Left ventricle myocardium inferior (tissue), 1 donor: ENCODE measurements at places on chromosomes 7 and 10. TPM values are rescaled to one million over a fixed set of nuclear protein-coding genes. Genes with fewer than 3 reads are reported as not detected.

CNPY1 gene
- not detected for total RNA-seq

DNA sequence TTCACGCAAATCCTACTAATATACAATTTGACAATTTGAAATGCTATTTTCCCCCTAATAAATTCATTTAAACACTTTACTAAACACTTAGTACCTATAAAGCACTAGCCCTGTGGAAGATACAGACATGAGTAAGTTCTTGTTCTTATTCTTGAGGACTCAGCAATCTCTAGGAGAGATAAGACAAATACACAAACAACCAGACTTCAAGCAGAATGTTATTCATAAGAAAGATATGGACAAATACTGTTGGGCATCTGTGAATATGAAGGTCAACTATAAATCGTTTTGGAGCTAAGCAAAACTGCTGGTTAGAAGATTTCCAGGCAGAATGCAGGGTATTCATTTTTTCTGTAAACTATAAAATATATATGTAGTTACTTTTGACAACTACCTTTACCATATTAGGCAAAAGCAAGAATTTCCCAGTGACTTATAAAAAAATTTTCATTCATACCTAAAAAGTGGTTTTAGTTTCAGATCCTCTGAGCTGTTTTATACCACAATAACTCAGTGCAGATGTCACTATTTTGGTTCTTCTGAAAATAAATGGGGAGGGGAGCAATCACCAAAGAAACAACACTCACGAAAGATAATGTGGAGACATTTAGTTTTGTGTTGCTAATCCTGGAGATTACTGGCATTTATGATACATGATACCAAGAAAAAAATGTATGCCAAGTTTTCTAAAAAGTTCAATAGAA is 3.8 kb downstream of the VPS41 start:
- no peaks in the 10 kb centered on the region for H3K27me3 ChIP-seq
- no peak for DNase-seq
- no peak overlapping the region for H3K4me3 ChIP-seq

DNA sequence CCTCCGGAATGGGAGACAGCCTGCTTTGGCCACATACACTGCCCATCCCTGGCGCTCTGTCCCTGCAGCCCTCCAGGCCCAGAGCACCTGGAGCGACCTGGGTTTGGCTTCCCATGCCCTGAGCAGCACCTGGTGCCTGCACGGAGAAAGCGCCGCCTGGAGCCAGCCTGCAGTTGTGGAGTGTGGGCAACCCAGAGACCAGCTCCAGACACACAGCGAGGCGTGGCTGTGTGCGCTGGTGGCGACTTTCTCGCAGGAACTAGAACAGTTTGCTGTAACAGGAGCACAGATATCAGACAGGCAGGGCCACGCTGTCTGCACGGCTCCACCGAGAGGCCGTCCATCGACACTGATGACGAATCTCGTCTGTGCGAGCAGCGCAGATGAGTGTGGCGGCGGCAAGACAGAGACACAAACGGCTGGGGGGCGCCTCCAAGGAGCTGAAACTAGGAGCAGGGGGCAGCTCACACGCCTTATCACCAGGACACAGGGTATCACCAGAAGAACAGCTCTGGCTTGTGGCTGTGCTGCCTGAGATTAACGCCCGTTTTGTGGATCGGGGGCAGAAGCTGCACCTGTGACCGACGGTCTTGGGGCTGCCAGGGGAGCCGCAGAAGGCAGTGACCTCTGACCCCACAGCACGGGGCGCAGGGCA is 275.3 kb downstream of the DNAJB6 start:
- H3K27me3 ChIP-seq: peaks cover 75% of the 10 kb centered on the region
- DNase-seq: no peak
- no peak overlapping the region for H3K27ac ChIP-seq
- H3K4me3 ChIP-seq: peak overlapping the region; percentile 69

GRCh38 chr7:137978464-137979237 is 23.2 kb downstream of the CREB3L2 start:
- no peaks in the 10 kb centered on the region for H3K36me3 ChIP-seq
- H3K27ac ChIP-seq: peak overlapping the region; percentile 86
- H3K27me3 ChIP-seq: no peaks in the 10 kb centered on the region
- H3K4me1 ChIP-seq: peaks cover 89% of the 10 kb centered on the region
- H3K4me3 ChIP-seq: no peak overlapping the region
- DNase-seq: peak; percentile 52

GRCh38 chr7:105721571-105722104 is 140.3 kb upstream of the EFCAB10 start:
- H3K27me3 ChIP-seq: no peaks in the 10 kb centered on the region
- DNase-seq: no peak
- no peak overlapping the region for H3K27ac ChIP-seq
- no peaks in the 10 kb centered on the region for H3K36me3 ChIP-seq

TUBB8 gene
- not detected for total RNA-seq

FOXI2 gene
- 0.08 TPM for total RNA-seq

KIF11 gene
- 0.96 TPM for total RNA-seq

DNA sequence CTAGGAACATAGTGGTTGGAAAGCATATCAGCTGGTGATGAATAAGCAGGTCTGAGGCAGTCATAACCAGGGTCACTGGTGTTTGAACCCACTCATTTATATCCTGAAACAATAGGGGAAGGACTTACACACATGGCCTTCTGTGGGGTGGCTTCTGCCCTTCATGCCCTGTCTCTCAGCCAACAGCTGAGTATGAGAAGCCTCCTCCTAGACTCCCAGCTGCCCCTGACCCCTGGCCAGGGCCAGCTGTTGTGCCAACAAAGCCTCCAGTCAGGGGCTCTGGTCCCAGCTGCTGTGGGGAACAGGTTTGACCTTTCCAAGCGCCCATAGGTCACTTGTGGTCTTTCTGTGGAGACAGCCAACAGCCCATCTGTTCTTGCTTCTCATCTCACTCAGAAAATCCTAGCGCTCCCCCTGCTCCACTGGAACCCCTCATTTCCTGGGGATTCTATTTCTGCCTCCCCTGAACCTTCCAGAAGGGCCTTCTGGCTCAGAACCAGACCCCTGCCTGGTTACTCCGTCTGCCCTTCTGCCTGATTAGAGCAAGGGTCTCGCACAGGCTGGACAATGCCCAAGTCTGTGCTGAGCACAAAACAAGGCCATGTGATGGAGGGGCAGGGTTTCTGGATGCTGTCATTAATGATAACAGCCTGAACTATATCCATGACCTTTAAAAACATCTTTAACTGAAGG is 9.7 kb upstream of the PURB start:
- no peaks in the 10 kb centered on the region for H3K4me1 ChIP-seq
- no peak overlapping the region for H3K27ac ChIP-seq
- no peaks in the 10 kb centered on the region for H3K36me3 ChIP-seq
- no peak overlapping the region for H3K4me3 ChIP-seq

LOXL4 gene
- 1.4 TPM for total RNA-seq

DNA sequence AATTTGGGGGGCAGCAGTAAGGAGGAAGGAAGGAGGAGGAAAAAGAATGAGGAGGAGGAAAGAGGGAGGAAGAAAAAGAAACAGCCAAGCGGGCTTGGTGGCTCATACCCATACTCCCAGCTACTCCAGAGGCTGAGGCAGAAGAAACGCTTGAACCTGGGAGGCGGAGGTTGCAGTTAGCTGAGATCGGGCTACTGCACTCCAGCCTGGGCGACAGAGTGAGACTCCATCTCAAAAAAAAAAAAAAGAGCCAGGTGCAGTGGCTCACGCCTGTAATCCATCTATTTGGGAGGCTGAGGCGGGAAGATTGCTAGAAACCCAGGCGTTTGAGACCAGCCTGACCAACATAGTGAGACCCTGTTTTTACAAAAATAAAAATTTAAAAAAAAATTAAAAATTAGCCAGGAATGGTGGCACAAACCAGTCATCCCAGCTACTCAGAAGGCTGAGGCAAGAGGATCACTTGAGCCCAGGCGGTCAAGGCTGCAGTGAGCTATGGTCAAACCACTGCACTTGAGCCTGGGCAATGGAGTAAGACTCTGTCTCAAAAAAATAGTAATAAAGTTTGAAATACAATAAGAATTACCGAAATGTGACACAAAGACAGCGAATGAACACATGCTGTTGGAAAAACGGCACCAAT is 14.1 kb upstream of the CRCP start:
- H3K27me3 ChIP-seq: no peaks in the 10 kb centered on the region
- H3K4me3 ChIP-seq: peak overlapping the region; percentile 60
- H3K4me1 ChIP-seq: peaks cover 10% of the 10 kb centered on the region
- no peaks in the 10 kb centered on the region for H3K36me3 ChIP-seq
- peak overlapping the region; percentile 79 for H3K27ac ChIP-seq
- no peak for DNase-seq

GRCh38 chr10:77024461-77024860 is 613.1 kb downstream of the KCNMA1 start:
- DNase-seq: no peak
- H3K27me3 ChIP-seq: peaks cover 47% of the 10 kb centered on the region
- H3K36me3 ChIP-seq: no peaks in the 10 kb centered on the region
- no peaks in the 10 kb centered on the region for H3K4me1 ChIP-seq
- H3K27ac ChIP-seq: no peak overlapping the region
- no peak overlapping the region for H3K4me3 ChIP-seq

DNA sequence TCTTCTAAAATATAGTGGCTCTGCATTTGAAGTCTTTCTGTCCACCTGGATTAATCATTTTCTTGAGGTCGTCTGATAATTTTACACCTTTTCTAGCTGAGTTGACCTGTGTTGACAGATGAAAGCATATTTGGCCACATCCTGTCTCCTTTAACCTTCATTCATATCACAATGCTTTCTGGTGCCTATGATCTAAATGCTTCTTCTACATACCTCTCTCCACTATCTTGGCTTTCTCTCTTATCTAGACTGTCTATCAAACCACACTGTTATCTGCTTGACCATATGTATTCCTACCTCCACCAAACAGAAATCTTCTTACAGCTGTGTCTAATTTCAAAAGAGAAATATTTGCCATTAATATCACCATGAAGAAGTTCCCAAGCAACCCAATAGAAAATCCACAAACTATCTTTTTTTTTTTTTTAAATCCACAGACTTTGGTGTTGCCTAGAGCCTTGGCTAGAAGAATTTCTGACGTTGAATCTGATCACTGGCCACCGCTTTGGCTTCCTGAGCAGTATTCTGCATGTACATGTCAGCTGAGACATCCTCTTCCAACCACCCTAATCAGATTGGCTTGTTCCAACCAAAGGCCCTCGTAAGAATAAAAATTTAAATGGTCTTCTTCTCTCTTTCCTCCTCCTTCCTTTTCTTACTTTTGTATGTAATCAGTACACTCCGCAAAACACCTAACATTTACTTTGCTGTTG is 66.3 kb upstream of the SP4 start:
- no peak for DNase-seq
- H3K4me3 ChIP-seq: no peak overlapping the region
- H3K36me3 ChIP-seq: no peaks in the 10 kb centered on the region
- peaks cover 11% of the 10 kb centered on the region for H3K27me3 ChIP-seq

GIMAP4 gene
- total RNA-seq: 31.2 TPM

DNA sequence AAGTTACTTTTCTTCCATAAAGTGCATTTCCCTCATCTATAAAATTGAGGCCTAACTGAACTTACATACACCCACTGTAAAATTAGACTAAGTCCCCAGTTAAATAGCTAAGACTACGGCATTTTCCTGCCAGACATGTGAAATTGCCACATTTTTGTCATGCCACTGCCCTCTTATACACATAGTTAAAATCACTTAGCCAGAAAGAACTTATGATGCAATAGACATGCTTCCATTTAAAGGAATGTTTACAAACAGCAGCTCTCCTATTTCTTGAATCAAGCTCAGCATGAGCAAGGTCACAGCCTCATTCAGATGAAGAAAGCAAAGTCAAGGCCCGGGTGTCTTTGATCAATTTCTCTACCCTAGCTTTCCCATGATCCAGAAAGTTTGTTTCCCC is 175.7 kb downstream of the LRRN3 start:
- H3K36me3 ChIP-seq: no peaks in the 10 kb centered on the region
- H3K27me3 ChIP-seq: no peaks in the 10 kb centered on the region
- peaks cover 17% of the 10 kb centered on the region for H3K4me1 ChIP-seq
- H3K27ac ChIP-seq: no peak overlapping the region
- no peak for DNase-seq

PAPSS2 gene
- 10.6 TPM for total RNA-seq

DNA sequence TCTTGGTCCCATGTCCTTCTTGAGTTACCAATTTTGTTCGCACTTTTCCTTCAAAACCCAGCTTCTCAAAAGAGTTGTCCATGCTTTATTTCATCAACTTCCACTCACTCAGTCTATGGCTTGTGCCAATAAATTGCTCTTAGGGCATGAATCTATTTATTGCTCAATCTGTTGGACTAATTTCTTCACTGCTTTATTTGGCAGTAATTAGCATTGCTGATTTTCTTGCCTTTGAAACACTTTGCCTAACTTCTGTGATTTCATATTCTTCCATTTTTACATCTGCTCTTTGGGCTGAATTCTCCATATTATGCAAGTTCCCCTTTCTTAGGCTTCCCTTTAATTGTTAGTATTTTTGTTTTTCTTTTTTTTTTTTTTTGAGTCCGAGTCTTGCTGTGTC is 16.8 kb downstream of the DLD start:
- no peak overlapping the region for H3K4me3 ChIP-seq
- DNase-seq: no peak
- H3K4me1 ChIP-seq: peaks cover 18% of the 10 kb centered on the region

GRCh38 chr10:89278034-89278535 is 23.8 kb upstream of the IFIT2 start:
- H3K4me3 ChIP-seq: peak overlapping the region; percentile 17
- H3K27ac ChIP-seq: peak overlapping the region; percentile 79
- DNase-seq: no peak
- peaks cover 35% of the 10 kb centered on the region for H3K4me1 ChIP-seq
- no peaks in the 10 kb centered on the region for H3K36me3 ChIP-seq

DNA sequence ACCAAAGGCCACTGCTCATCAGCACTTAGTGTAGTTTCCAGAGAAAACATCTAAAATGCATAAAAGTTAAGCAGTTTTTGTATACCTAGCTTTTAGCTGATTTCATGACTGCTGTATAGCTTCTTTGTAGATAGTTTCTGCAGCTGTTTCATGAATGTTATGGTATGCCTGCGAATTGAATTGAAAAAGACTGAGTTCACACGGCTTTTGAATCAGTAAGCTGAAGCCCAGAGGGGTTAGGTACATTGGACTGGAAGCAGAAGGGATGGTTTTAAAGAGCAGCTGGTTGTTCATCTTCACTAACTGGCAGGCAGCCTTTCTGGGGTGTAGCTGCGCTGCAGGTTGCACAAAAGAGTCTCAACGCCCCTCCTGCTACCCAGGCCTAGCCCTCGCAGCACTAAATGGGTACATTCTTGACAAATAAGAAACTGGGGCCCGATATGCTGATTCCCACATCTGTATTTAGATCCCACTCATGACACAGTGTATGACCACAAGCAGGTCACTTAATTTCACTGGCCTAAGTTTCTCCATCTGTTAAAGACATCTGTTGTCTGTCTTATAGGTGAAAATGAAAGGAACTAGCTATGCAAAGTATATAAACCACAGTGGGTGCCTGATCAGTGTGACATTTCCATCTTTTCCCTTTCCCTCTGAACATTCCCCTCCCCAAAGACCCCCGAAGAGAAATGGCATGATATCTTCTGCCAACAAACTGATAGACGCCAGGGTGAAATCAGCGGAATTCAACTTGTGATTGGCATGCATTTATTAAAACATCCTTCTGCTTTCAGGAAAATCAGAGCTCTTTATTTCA is 85.9 kb upstream of the AGBL3 start:
- no peak for DNase-seq
- no peaks in the 10 kb centered on the region for H3K27me3 ChIP-seq
- H3K4me1 ChIP-seq: peaks cover 80% of the 10 kb centered on the region
- H3K36me3 ChIP-seq: peaks cover 11% of the 10 kb centered on the region
- H3K27ac ChIP-seq: peak overlapping the region; percentile 41

GRCh38 chr7:140209866-140210609 is 33.3 kb upstream of the KDM7A start:
- no peaks in the 10 kb centered on the region for H3K36me3 ChIP-seq
- DNase-seq: peak; percentile 35
- H3K27ac ChIP-seq: no peak overlapping the region
- no peak overlapping the region for H3K4me3 ChIP-seq
- no peaks in the 10 kb centered on the region for H3K27me3 ChIP-seq
